ENCODE measurements at places on chromosomes 3 and 15.

DNA sequence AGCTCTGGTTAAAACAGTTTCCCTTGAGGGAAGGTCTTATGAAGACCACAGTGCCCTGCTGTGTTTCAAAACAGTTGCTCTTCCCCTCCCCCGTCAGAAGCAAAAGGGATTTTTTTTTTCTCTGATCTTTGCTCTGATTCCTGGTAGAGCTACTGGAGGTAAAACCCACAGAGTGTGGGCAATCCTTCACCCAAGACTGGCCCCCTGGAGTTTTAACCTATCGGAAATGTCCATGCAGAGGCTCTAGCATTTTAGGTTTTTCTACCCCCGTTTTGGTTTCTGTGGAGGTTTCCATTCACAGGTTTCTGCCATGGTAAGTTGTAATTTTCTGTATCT lies 27.7 kb downstream of the GRM2 start:
- no peak for DNase-seq

- DNase-seq = no peak
Observed at GRCh38 chr3:160170409-160171370, 54.5 kb upstream of the C3orf80 start.

DNA sequence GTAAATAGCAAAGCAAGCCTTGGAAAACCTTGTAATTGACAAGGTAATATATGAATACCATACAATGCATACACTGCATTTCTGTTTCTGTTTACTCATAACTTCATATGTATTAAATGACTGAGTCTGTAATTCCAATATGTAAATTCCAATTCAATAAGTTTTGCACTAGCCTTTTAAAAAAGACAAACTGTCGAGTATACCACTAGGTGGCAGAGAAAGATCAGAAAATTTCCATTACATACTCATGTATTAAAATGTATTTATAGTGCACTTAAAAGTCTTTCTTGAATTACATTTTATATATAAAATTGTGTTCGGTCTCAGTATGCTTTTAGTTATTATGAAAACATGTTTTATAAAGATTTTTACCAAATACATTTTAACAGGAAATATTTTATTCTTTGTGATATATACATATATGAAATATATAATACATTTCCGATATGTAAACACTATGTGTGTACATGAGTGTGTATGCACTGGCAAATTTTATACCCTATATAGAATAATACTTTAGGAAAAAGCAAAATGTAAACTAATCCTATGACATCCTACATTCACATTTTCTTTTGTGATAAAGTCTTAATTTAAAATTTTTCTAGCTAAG lies 216.8 kb downstream of the VGLL3 start:
- DNase-seq = peak; percentile 23

DNA sequence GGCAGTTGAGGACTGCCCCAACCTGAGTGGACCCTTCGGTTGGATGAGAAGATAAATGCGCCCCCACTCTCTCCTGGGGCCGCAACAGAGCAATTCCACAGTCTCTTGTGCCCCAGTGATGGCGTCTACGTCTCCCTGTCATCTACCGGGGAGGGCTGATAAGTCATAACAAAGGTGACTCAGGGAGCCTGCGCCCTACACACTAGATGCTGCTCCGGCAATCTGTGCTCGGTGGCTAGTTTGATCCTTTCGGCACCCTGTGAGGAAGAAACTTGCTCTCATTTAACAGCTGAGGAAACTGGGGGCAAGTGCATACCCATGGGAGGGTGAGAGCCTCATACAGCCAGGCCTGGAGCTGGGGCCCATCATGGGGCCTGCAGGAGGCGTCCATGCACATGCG lies 14.1 kb upstream of the SEMA3F start:
- DNase-seq = no peak

GRCh38 chr15:32778391-32779176 lies 60.8 kb downstream of the GREM1 start:
- DNase-seq = no peak

DNA sequence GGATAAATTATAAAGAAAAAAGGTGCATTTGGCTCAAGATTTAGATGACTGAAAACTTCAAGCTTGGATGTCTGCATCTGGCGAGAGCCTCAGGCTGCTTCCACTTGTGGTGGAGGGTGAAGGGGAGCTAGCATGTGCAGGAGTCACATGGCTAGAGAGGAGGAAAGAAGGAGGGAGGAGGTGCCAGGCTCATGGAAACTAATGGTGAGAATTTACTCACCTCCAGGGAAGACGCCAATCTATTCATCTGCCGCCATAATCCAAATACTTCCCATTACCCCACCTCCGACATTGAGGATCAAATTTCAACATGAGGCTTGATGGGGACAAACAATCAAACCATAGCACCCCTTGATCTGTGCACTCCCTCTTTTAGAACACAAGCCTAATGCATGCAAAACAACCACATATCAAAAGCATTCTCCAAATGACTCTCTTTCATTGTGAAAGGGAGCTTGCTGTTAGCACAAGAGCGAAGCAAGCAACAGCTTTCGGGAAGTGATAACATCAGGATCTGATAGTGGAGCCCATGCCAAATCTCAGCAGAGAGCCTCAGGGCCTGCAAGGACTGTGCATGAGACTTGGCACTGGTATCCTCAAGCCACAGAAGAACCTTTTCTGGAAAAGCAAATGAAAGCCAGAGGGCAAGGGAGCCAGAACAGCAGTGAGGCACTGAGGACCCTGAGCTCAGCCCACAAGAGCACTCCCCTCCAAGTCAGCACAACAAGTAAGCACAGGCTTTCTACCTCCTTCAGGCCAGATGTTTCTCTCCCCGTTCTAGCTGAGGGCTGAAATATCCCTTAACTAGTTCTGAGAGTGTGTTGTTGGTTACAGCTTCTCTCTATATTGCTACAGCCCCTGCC lies 50.2 kb upstream of the THBS1 start:
- no peak for DNase-seq

DNA sequence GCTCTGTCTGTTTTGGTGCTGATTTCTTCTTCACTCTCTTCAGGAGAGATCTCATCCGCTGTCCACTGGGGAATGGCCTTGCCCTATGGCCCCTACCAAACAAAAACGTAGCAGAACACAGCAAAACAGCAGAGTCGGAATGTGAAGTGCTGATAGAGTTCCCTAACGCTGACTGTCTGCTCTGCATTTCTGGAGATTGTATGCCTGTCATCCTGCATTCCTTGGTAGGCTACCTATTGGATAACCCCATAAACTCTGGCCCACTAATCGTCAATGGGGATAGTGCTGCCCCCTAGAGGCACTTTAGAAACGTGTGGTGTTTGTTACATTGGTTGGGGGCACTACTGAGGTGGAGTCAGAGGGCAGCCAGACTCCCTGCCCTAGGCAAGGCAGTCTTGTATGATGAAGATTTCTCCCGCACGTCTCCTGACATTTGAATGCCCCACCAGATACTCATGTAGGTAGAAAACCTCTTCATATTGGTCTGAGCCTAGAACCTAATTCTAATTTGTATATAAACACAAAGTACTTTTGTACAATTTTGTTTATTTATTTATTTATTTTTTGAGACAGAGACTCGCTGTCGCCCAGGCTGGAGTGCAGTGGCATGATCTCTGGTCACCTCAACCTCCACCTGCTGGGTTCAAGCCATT lies 15.6 kb upstream of the MAGEF1 start:
- DNase-seq = peak; percentile 63

GRCh38 chr15:73856458-73857192 lies 16.7 kb upstream of the TBC1D21 start:
- DNase-seq = no peak

GRCh38 chr3:66224220-66224619 lies 3.4 kb downstream of the SLC25A26 start:
- DNase-seq = no peak

DNA sequence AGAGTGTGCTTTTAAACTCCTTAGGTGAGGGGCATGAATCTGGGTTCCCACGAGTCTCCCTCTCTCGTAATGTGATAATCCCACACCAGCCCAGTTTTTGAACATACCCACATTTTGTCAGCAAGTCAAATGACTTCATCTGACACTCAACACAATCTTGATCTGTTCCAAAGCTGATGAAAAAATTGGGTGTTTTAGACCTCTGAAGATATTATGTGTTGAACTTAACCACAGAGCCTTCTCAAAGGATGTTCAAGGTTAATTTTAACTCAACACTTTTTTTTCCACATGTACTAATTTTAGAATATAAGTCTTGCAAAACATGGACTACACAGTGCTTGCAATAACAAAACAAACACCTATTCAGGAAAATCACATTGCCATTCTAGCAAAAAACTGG lies 123.1 kb downstream of the TGFBR2 start:
- DNase-seq = no peak

DNA sequence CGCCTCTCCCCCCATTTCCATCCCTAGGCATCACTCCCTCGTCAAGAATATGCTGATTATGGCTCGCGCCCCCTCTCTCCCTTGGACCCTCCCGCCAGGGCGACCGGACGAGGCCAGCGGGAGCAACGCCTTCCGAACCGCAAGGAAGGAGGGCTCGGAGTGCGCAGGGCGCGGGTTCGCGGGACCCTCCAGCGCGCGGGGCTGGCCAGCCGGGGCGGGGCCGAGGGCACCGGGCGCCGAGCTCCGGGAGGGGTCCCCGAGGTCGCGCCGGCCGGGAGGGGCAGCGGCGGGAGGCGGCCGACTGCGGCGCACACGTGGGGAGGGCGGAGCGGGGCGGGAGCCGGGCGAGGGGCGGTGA lies 483 bp downstream of the EHD4 start:
- no peak for DNase-seq

DNA sequence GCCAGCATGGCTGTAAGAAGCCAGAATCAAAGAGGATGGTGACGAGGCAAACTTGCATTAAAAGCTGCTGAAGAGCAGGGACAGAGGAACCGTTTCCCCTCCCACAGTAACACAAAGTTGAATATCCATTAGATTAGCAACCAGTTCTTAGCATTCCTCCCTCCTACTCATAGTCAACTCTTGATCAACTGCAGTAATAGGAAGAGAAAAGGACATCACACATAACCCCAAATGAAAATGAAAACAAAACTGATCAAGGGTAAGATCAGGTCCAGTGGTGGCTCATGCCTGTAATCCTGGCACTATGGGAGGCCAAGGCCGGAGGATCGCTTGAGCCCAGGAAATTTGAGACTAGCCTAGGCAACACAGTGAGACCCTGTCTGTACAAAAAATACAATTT lies 165.2 kb downstream of the GREM1 start:
- no peak for DNase-seq

- no peak for DNase-seq
Observed at GRCh38 chr3:6962801-6963200, 101.9 kb downstream of the GRM7 start.

GRCh38 chr15:88678755-88679154 lies 39.9 kb downstream of the ISG20 start:
- DNase-seq = no peak

DNA sequence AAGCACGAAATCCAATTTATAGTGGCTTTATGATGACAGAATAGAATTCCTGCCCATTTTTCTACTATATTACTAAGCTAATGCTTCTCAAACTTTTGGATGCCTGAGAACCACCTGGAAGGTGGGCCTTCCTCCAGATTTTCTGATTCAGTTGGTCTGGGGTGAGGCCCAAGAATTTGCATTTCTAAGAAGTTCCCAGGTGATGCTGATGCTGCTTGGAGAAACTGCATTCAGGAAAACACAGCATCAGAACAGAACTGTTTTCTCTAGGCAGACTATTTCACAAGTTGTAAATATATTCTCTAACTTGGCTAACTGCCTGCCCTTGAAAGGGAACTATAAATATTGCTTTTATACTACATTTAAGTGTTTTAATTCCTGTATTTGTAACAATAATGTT lies 644.9 kb upstream of the DPPA4 start:
- no peak for DNase-seq

GRCh38 chr15:78641102-78641748 lies at the start of gene CHRNB4:
TSS of gene CHRNB4 (minus strand) at chr15:78641210. CDS start at chr15:78641133, 77 bp downstream.
- DNase-seq = peak; percentile 48

DNA sequence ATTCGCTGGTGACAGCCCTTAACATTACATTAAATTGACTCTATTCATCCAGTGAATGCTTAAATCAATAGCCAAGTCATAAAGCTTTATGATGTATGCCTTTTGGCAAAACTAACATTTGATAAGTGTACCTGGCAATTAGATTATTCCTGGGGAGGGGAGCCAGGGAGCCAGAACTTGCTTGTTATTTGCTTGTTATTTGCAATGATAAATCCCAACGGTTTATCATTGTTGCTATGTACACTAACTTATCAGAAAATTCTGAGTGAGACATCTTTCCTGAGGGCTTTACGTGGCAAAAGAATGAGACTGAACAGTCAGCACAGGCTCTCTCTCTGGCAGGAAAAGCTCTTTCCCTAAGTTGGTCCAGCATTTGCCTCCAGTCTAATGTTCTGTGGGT lies 35.8 kb upstream of the FBN1 start:
- no peak for DNase-seq

- DNase-seq = peak; percentile 29
Observed at GRCh38 chr15:64013179-64014062, 32.9 kb downstream of the DAPK2 start.

DNA sequence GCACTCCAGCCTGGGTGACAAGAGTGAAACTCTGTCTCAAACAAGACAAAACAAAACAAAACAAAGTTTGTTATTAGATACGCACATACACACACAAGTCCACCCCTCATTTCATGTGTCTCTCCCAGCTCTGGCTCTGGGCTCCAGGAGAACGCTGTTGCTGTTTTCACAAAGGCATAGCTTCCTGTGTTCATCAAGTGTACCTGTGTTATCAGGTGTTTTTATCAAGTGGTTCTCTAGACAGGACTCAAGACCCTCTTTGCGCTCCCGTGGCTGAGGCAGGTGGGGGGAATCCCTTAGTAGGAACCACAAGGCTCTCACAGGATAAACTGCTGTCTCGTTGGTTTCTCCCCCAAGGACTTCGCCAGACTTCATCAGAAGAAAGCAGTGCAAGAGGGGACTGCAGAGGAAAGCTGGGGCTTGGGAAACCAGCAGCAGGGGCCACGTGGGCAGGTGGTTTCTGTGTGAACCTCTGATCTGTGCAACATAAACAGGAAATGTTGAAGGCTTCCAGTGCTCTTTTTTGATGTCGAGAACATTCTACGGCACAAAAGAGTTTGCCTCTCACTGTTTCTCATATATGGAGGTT lies 6.9 kb upstream of the PPP1R2 start:
- DNase-seq = no peak

- no peak for DNase-seq
Observed at GRCh38 chr15:68195336-68196112, 9.6 kb downstream of the CALML4 start.

DNA sequence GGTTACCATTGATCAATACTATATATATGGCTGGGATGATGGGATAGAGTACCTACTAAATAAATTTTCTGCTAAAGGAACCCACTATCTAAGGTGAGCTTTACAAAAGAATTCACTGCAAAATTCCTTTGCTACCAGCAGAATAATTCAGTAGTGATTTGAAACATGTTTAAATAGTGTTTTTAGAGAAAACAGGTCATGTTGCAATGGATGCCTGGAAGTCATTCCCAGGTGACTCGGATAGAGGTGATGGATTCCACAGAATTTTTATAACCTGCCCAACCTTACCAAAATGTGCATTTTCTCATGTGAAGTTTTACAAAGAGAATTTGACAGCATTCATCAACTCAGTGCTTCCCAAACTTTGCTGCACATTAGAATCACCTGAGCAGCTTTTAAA lies 53.2 kb downstream of the CEP152 start:
- DNase-seq = no peak
